ENCODE measurements at places on chromosomes 16 and 17.

GRCh38 chr16:78718141-78718540 is 618.7 kb downstream of the WWOX start:
- no peak for DNase-seq

DNA sequence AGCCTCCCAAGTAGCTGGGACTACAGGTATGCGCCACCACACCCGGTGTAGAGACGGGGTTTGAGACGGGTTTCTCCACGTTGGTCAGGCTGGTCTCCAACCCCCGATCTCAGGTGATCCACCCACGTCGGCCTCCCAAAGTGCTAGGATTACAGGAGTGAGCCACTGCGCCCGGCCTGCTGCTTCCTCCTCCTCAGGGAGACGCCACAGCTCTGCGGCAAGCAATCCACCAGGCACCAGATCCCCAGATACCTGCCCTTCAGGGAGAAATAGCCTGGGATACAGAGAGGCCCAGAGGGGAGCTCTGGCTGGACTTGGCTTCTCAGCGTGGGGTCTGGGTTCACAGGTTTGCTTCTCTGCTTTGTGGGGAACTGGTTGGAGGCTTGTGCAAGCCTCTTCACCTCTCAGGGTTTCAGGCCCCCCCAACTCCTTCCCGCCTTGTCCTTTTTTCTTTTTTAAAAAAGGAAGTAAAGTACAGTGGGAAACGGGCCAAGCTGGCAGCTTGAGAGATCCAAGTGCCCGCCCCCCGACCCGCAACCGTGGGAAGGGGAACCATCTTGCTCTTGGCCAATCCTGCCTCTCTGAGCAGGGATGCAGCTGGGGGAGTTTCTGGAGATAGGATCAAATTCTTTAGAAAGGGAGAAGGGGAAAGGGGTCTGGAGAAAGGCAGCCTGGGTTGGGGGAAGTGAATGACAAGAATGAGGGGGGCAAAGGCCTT is 2.6 kb upstream of the SPHK1 start:
- no peak for DNase-seq

- no peak for DNase-seq
Measured at GRCh38 chr17:49973271-49973615, 4.3 kb downstream of the DLX4 start.

- DNase-seq = no peak
Measured at GRCh38 chr16:1333854-1334700, 632 bp downstream of the BAIAP3 start.

DNA sequence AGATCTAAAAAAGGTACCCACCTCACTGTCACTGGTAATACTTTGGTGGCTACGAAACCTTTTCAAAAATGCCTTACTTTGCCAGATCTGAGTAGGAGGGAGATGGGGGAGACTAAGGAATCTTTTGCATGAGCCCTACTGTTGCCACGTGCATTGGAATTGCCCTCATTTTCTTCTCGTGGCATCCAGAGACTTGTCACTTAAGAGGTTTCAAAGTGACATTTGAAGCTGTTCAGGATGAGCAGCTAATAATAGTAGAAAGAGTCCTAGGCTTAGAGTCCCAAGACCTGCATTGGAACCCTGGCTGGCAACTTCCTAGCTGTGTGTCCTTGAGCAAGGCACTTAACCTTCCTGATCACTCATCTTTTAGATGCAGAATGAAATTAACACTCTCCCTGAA is 43.5 kb downstream of the GPRC5B start:
- no peak for DNase-seq

GRCh38 chr17:50027881-50028735 is 27.8 kb upstream of the ITGA3 start:
- DNase-seq = no peak

All from adrenal gland (tissue), 19 donors.